Hepatic stellate cell (primary cell): ENCODE measurements at places on chromosomes 2 and 18.

DNA sequence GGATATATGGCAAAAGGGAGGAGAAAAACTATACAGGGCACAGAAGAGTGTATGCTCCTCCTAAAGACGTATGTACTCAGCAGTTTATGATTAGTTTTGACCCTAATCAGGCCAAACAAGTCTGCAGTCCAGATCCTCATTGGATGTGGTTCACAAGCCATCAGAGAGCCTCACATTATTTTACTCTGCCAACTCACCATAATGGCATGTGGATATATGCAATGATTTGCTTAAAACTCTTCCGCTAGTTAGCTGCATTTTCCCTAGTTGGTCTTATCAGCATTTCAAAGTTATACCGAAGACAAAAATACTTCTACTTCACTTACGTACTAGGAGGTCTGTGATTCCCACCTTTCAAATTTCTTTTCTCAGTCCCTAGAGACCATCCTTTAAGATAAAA lies 198.4 kb downstream of the CMPK2 start:
- no peak for DNase-seq

- DNase-seq = no peak
These were observed 944.8 kb upstream of the CNTNAP5 start for GRCh38 chr2:123080331-123080730.

DNA sequence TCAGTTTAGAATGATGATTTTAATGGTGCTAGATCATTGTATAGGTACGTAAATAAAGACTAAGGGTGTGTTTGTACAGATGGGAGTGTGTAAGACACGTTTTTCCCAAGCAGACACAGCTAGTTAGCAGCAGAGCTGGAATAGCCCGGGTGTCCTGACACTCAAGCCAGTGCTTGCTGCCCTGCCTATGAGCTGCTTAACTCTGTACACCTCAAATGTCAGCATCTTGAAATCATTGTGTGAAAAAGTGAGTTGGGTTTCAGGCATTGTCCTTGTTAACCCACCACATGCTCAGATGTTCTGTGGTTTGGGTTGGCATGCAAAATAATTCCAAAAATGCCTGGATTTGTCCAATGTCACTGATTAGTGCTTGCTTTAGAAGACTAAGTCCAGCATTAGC lies 13.0 kb upstream of the TET3 start:
- no peak for DNase-seq

DNA sequence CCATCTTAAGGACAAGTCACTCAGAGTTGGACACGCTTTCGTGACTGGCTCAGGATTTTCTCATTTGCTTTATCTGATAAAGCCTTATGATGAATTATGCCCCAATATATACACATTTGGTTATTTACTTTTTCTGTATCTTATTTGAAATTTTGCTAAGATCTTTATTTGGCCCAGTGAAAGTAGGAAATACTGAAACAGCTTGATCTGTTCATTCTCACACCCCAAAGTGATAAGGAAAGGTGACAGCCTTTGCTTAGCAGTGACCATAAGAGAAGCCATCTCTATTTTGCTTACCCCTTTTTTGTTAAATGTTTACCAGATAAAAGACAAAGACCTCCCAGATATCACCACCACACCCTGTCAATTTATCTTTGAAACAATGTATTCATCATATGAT lies 428.3 kb downstream of the PARD3B start:
- no peak for DNase-seq

DNA sequence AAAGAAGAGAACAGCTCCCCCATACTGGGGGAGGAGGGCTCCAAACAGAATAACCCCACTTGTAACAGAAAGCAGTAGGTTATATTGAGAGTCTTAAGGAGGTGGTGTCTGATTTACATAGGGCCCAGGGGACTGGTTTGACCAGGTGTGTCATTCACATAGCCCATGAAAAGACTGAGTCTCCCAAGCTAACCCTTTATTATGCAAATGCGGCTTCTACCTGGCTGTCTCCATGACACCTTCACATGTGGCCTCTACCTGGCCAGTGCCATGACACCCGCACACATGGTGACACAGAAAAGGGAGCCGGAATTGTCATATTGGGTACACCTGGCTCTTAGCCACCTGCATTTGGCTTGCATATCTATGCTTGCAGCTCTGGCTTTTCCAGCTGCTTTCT lies 1057.2 kb upstream of the PIK3C3 start:
- DNase-seq = no peak

- DNase-seq = no peak
These were observed 15.3 kb upstream of the RIT2 start for GRCh38 chr18:43130716-43131260.

DNA sequence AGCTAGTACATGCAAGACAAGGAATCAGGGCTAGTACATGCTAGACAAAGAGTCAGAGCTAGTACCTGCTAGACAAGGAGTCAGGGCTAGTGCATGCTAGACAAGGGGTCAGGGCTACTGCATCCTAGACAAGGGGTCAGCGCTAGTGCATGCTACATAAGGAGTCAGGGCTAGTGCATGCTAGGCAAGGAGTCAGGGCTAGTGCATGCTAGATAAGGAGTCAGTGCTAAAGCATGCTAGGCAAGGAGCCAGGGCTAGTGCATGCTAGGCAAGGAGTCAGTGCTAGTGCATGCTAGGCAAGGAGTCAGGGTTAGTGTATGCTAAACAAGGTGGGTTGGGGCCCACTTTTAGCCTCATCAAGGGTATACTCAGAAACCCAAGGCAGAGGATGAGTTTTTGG lies 90.1 kb upstream of the FAM136A start:
- DNase-seq = no peak

DNA sequence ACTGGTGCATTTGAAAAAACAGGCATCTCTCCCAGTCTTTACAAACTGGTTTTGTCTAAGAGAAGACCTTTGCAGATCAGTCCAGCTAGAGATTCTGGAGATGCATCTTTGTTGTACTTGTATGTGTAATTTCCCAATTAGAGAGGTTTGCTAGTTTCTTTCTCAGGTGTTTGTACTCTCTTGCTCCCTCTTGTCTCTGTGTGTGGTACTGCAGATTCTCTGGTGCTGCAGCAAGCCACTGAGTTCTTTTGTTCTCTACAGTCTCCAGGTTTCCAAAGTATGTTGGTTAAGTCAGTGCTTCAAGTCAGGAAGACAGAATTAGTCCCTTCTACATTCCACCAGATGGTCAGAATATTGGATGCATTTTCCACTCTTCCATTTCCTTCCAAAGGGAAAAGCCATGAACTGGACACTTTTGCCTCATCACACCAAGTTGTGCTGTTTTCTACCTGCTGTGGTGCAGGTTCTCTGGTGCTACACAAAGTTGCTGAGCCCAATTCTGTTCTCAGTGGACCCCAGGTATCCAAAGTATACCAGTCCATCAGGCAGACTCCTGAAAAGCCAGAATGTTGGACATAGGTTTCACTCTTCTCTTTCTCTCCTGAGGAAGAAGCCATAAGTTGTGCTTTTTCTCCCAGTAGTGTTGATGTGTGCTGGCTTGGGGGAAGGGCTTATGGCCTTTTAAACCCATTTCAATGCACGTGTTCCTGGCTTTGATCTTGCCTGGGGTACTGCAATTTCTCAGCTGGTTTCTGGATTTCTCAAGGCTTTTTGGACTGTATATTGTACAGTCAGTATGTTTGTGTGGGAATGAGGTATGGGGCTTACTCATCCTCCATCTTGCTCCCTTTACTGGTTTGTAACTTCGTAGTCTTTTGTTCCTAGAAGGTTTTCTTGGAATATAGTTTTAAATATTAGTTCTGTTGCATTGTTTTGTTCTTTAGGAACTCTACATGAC lies 29.8 kb downstream of the EPC2 start:
- DNase-seq = no peak

DNA sequence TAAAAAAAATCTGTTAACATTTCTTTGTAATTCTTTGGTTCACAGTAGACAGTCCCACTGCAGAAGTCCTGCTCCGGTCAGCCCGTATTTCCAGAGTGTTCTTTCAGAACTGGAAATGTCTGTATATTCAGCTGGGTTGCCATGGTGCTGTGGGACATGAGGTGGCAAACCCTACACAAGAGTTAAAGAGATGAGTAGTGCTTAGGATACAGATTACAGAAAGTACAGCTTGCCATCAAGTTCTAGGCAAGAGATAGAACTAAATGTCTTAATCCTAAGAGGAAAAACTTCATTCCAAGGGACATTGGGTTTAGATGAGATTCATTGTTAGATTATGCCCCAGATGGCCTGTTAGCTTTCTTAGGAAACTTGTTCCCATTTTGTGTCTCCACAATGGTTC lies 60.1 kb downstream of the FMNL2 start:
- no peak for DNase-seq

DNA sequence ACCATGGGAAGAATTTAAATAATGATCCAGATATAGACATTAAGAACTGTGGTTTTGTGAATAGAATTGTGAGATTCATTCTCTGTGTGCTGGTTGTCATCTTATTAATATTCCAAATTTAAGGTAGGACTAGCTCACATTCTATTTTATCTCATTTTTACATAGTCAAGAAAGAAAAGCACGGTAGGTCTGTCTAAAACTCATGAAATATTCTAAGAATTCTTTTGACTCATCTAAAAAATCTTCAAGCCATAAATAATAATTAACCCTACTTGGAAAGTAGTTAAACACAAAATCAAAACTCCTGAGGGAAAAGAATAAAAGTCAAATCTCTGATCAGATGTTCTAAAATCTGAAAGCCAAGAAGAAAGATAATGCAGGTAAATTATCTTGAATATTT lies 388.8 kb upstream of the CHAC2 start:
- no peak for DNase-seq

DNA sequence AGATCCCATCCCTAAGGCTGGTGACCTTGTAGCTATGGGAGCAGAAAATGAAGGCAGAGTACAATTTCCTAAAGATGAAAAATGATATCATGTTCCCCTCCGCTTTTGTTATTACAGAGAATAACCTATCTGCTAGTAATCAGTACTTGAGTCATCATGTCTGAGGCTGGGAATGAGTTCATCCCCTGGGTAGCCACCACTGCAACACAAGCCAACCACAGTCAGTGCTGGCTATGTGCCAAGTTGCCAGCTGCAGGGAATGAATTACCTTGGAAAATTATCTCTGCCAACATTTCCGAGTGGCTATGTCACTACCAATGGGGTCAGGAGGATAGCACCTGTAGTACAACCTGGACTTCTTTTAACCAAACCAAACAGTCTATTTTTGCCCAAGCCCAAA lies 1094.7 kb upstream of the DDX18 start:
- no peak for DNase-seq

DNA sequence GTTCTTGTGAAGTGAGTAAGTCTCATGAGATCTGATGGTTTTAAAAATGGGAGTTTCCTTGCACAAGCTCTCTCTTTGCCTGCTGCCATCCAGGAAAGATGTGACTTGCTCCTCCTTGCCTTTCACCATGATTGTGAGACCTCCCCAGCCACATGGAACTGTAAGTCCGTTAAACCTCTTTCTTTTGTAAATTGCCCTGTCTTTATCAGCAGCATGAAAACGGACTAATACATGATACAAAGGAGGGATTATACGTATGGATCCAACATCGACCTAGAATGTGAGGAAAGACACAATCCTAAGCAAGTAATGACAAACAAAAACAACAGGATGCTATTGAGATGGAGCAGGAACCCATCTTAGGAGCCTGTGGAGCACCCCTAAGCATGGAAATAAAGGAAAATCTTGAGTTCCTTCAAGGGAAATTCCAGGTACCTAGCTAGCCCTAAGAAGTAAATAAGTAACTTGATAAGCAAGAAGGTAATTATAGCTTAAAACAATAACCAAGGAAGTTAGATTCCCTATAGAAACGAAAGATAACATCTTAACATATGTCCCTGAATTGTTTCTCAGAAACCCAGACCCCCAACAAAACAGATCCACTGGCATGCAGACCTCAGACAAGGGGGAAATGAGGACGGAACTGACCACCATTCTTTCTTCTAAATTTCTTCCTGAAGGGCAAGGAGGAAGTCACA lies 1.5 kb upstream of the TNFRSF11A start:
- DNase-seq = no peak

DNA sequence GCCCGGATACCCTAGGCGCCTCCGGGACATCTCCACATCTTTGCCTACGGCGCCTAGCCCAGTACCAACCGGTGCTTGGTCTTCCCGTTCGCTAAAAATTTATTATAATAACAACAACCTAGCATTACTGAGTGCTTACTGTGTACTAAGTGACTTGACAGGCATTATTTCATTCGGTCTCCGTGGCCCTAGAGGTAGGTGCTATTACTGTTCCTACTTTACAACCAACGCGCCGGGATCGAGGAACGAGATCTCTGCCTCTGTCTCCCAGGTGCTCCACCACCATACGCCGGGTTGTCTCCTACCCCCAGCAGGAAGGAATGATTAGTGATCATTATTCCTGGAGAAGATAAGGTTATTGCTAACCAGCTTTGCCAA lies 657 bp upstream of the BIN1 start:
- DNase-seq = peak; percentile 34

- DNase-seq = no peak
These were observed 98.4 kb downstream of the SCG2 start for GRCh38 chr2:223503746-223504145.

DNA sequence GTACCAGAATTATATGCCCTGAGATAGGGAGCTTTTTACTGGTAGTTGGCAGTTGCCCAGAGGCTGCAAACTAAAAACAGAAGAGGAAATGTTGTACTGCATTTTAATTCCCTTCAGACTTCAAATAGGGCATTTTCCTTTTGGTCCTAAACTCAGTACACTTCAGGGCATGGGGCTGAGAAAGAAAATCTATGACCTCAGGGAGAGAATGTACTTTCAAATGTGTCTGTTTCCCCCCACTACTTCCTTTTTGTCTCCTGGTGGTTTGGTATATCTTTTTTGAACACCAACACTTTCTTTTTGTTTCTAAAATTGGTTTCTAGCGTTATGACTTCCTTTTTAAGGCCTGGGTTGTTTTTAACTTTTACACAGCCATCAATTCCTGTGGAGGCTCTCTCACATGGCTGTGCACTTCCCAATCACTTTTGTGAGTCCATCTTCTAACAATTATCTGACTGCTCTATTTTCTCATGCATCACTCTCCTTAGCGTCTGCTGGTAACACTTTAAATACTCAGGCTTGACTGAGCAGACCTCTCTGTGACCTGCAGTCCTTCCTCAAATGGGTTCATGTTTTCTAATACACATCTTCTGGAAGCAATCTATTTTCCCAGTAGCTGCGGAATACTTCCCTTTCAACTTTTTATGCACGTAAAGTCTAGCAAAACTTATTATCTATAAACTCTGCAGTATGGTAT lies 596.0 kb downstream of the LRP1B start:
- DNase-seq = no peak

DNA sequence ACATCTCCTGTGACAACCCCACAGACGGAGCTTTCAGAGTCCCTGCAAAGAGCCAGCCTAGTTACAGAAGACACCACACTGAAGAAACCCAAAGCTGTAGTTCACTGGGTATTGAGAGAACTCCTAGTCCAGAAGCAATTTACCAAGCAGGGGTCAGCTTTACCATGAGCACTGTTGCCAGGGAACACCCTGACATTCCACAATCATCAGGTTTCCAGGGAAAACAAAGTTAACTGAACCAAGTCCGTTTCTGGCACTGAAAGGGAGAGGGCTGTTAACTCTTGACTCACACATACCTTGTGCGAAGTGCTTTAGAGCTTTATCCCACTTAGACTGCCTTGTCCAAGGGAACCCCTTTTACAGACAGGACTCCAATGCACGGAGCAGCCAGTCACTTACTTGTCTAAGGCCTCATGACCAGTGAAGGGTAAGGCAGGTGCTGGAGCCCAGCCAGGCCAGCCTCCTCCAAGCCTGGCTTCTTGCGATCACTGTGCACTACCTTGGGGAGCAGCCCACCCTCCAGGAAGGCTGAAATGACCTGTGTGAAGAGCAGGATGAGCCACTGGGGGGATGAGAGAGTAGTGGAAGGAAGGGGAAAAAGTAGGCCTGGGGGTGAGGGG lies 53.9 kb downstream of the REEP1 start:
- DNase-seq = no peak
